Activated naive CD8-positive, alpha-beta T cell treated with anti-CD3 and anti-CD28 coated beads, Interleukin-2, amount 10 ng/mL, durations not matched to agents 7 days and 5 days (primary cell): ENCODE measurements at places on chromosomes 7 and 10.

DNA sequence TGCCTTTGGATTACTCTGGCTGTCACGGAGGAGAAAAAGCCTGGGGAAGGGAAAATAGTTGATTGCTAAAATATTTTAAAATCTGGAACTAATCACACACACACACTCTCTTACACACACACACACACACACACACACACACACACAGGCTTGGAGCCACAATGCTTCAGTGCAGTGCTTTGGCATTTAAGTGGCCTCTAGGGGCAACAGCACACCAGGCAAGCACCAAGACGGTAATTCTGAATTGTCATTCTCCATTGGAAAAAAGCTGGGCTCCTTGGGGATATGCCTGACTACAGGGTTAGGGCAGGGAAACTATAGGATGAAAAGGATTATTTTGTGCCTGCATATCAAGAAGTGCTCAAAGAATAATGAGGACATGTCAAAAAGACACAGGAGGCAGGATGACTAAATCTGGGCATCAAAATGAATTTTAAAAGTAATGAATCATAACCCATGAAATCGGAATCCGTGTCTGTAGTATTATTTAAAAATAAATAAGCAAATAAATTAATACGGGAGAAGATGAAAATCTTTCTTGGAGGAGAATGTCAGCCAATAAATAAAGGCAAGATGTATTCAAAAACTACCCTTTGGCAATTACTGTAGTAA is 30.4 kb upstream of the DDC start:
- H3K36me3 ChIP-seq: no peaks in the 10 kb centered on the region
- DNase-seq: no peak
- H3K4me3 ChIP-seq: no peak overlapping the region
- peaks cover 26% of the 10 kb centered on the region for H3K4me1 ChIP-seq
- H3K27ac ChIP-seq: no peak overlapping the region
- H3K27me3 ChIP-seq: peaks cover 9% of the 10 kb centered on the region

DNA sequence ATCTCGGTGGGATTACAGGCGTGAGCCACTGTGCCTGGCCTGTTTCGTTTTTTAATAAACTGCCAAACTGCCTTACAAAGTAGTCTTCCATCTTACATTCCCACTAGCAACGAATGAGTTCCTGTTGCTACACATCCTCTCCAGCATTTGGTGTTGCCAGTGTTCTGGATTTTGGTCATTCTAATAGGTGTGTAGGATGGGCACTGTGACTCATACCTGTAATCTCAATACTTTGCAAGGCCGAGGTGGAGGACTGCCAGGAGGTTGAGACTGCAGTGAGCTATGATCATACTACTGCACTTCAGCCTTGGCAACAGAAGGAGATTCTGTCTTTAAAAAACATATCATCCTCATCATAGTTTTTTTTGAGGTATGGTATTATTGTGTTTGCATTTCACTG is 21.4 kb upstream of the RSBN1L start:
- no peak overlapping the region for H3K27ac ChIP-seq
- H3K4me1 ChIP-seq: peaks cover 1% of the 10 kb centered on the region

GRCh38 chr7:132536654-132537395 is 39.4 kb downstream of the PLXNA4 start:
- H3K27ac ChIP-seq: peak overlapping the region; percentile 37
- H3K27me3 ChIP-seq: peaks cover 3% of the 10 kb centered on the region
- H3K4me1 ChIP-seq: peaks cover 30% of the 10 kb centered on the region
- peaks cover 48% of the 10 kb centered on the region for H3K36me3 ChIP-seq
- DNase-seq: no peak

- no peaks in the 10 kb centered on the region for H3K36me3 ChIP-seq
- H3K27ac ChIP-seq: no peak overlapping the region
- peaks cover 3% of the 10 kb centered on the region for H3K4me1 ChIP-seq
- no peak for DNase-seq
- H3K27me3 ChIP-seq: peaks cover 3% of the 10 kb centered on the region
Measured at GRCh38 chr10:101464599-101464998, 110.6 kb downstream of the BTRC start.

- peaks cover 11% of the 10 kb centered on the region for H3K4me1 ChIP-seq
- peaks cover 8% of the 10 kb centered on the region for H3K27me3 ChIP-seq
- peak overlapping the region; percentile 85 for H3K27ac ChIP-seq
- peak; percentile 55 for DNase-seq
Measured at GRCh38 chr10:124354411-124355382, 64.0 kb downstream of the OAT start.

- H3K27me3 ChIP-seq: peaks cover 45% of the 10 kb centered on the region
- no peak overlapping the region for H3K27ac ChIP-seq
- no peaks in the 10 kb centered on the region for H3K36me3 ChIP-seq
- no peak overlapping the region for H3K4me3 ChIP-seq
Measured at GRCh38 chr10:80131499-80131901, 1.0 kb upstream of the PLAC9 start.

- H3K27ac ChIP-seq: peak overlapping the region; percentile 68
- DNase-seq: no peak
- peaks cover 55% of the 10 kb centered on the region for H3K4me1 ChIP-seq
- H3K36me3 ChIP-seq: peaks cover 55% of the 10 kb centered on the region
- peak overlapping the region; percentile 33 for H3K4me3 ChIP-seq
Measured at GRCh38 chr7:155761162-155761561, 51.1 kb downstream of the SHH start.

DNA sequence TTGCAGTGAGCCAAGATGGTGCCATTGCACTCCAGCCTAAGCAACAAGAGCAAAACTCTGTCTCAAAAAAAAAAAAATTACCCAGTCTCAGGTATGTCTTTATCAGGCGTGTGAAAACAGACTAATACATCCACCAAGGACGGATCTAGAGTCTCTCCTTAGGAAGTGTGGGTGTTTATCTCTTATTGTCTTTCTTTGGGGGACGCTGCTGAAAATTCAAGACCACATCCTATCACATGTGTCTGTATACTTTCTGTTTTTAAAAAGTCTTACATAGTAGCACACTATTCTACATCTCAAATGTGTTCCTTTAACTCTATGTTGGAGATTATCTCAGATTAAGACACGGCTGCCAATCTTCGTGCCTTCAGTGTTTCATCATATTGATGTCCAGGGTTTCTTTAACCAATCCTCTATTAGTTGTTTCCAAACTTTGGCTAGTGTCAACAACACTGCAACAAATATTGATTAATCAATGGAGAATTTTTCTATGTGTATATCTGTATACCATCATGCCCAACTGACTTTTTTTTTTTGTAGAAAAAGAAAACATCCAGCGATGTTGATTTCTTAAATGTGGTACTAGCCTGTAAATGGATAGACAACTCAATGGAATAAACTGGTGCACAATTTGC is 92.3 kb upstream of the KDM7A start:
- H3K4me3 ChIP-seq: peak overlapping the region; percentile 60
- peak overlapping the region; percentile 78 for H3K27ac ChIP-seq
- H3K4me1 ChIP-seq: peaks cover 22% of the 10 kb centered on the region
- H3K27me3 ChIP-seq: peaks cover 2% of the 10 kb centered on the region
- H3K36me3 ChIP-seq: peaks cover 4% of the 10 kb centered on the region

DNA sequence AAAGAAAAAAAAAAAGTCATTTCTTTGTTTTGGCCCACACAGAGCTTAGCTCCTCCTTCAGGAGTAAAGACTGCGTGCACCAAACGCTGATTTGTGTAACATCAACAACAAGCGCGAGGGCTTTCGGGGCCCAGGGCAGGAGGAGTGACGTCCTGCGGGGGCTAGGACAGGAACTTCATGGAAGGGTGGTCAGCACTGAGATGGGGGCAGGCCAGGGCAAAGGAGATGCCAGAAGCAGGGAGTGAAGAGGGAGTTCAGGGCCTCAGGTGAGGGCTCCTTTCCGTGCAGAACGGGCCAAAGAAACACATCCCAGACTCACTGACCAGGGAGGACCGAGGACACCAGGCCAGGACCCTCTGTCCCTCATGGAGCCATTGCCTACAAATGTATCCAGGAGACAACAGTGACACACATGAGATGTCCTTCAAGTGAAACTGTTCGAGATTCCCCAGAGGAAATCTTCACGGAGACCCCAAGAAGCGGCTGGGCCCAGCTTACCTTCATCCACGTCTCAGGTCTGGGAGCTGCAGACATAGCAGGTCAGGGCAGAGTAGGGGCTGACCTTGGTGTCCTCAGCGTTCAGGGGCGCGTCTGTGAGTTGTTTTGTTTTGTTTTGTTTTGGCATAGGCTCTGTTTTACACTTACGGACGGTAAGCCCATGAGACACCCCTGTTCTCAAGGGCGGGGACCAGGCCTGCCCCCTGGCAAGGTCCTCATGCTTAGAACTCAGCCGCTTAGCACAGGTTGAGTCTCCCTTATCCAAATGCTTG is 30.4 kb upstream of the SHH start:
- H3K27ac ChIP-seq: no peak overlapping the region
- H3K36me3 ChIP-seq: no peaks in the 10 kb centered on the region
- no peak for DNase-seq
- no peak overlapping the region for H3K4me3 ChIP-seq
- peaks cover 24% of the 10 kb centered on the region for H3K27me3 ChIP-seq

DNA sequence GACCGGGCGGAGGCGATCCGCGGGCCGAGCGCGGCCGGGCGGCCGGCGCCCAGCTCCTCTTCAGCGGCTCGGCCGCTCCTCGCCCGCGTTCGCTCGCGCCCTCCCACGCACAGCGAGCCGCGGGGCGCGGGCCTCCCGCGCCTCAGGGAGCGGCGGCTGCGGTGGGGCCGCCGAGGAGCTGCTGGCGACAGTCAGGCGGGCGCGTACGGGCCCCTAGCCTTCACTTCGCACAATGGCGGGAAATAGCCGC is at the start of gene MCMBP:
TSS of gene MCMBP (minus strand) at position 234 of the 250 bp plus-strand sequence. CDS start 259 bp downstream, outside the sequence.
- H3K4me3 ChIP-seq: peak within 1 kb of the TSS; percentile 85
- H3K27me3 ChIP-seq: no peaks in the 10 kb centered on the region
- peak within 1 kb of the TSS; percentile 90 for H3K27ac ChIP-seq
- peaks cover 33% of the 10 kb centered on the region for H3K4me1 ChIP-seq
- H3K36me3 ChIP-seq: peaks cover 9% of the 10 kb centered on the region

DNA sequence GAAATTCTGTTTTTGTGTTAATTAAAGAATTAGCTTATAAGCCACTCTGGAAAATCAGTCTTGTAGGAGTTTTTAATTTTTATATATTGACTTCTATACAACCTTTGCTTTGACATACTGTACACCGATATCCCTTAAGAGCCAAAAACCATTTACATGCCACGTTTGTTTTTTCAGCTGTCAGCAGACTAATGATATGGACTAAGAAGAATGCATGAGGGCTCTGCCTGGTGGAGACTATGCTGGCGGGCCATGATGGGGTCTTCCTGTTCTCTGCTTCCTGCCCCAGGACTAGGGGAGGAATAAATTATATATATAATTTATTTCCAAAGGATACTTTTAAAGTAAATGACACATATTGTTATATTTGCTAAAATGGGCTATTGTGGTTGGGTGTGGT is 96.3 kb downstream of the CDK14 start:
- no peaks in the 10 kb centered on the region for H3K4me1 ChIP-seq
- no peaks in the 10 kb centered on the region for H3K36me3 ChIP-seq
- H3K4me3 ChIP-seq: no peak overlapping the region
- H3K27me3 ChIP-seq: peaks cover 2% of the 10 kb centered on the region
- no peak overlapping the region for H3K27ac ChIP-seq
